ENCODE measurements at places on chromosomes 2 and 18.

DNA sequence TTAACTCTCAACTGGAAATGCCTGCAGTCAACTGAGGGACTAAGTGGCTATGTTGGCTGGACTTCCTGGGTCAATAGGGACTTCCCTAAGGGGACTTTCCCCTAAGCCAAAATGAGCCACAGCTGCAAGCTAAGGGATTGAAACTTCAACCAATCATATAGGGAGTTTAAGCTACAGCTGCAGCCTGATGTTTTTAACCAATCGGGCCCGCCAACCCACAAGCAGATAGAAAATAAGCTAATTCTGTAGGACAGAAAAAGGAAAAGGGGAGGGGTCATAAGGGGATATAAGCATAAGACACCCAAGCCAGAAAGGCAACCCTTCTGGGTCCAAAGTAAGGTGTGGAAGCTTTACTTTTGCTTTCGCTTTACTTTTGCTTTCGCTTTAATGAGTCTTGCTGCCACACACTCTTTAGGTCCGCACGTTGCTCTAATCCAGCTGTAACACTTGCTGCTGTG lies 927.5 kb downstream of the ERBB4 start:
- DNase-seq, result no peak

DNA sequence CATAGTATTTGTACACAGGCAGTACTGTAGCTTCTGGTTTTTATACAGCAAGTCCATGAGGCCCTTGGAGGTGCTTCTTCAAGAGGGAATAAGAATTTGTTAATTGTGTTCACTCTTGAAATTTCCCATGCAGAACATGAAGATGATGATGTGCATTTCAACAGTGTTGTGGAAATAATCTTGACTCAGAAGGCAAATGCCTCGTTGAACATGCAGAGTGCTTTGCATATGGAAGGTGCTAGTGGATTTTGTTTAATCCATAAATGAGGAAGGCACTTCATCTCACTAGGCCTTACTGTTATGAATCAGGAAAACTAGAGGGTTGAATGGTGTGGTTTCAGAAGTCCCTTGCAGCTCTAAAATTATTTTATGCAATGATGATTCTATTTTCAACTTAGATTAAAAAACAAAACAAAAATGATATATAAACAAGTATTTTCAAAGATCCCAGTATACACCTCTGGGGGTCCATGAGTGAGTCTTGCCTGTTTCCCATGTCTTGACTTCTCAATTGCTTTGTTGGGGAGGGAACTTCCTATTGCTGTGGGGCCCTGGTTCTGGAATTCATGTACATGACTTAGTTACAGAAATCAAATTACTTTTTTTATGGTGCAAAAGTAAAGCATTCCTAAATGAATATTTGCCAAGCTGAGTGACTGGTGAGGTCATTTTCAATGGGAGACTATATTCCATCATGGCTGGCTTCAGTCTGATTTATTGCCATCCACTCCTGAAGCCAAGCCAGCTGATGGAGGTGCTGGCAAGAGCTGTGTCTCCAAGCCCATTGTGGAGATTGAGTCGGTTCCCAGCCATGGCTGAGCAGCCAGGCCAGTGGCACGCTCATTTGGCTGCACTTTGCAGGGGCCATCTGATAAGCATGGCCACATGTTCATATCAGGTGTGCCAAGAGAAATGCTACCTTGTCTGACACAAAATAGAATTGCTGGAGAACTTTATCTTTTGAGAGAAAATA lies 56.5 kb downstream of the MGAT5 start:
- no peak for DNase-seq

DNA sequence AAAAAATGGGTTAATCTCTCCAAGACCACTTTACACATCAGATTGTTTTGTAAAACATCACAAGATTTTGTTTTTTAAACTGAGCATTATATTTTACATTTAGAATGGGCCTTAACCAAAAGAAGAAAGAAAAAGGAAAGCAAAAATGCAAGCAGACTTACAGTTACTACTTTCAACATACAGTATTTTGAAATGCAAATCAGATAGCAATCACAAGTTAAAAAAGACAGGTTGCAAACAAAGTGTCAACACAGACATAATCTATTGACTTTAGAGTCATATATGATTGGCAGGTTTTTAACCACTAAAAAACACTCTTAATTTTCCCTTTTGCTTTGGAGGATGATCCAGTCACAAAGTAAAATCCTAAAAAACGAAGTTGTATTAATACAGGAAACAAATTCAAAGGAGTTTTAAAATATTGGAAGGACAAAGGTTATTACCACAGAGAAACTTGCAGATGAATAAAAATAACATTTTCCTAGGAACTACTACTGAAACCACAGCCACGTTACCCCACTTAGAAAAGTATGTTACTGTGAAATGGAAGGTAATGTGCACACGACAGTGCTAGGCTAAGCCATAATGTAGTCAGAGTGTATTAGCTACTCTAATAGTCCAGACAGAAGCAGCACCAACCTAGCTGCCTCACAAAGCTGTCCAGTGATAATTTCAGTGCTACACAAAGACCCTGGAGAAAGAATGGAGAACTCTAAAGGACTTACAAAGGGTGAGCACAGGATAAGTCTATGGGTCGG lies 22.9 kb downstream of the DARS1 start:
- DNase-seq, result peak; percentile 64

GRCh38 chr18:50620319-50620718 lies 60.4 kb downstream of the MAPK4 start:
- no peak for DNase-seq

- DNase-seq, result no peak
Measured at GRCh38 chr2:102843764-102844443, 82.1 kb downstream of the TMEM182 start.
